Muscle of arm (tissue), 14 donors: ENCODE measurements at places on chromosomes 5 and 9.
A peak's percentile ranks its signal among the peaks of the same experiment; 100 is the strongest.

- no peak for DNase-seq
These were observed 12.1 kb downstream of the DCAF12 start for GRCh38 chr9:34114436-34114835.

DNA sequence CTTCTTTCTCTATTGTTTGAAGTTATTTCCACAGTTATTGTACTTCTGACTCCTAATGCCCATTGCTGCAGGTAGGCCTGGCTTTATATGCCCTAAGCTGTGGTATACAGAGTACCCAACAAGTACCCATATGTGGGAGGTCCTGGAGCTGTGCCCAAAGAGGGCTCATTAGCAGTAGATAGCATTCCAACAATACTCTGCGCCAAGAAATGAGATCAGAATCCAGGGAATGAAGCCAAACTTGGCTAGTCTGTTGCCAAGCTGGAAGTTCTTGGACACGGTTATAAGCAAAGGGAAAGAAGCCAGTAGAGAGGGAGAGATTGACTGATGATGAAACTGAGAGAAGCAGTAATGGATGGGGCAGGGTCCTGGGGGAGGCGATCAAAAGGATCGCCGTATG is 29.7 kb upstream of the FAM169A start:
- DNase-seq, result peak; percentile 9

DNA sequence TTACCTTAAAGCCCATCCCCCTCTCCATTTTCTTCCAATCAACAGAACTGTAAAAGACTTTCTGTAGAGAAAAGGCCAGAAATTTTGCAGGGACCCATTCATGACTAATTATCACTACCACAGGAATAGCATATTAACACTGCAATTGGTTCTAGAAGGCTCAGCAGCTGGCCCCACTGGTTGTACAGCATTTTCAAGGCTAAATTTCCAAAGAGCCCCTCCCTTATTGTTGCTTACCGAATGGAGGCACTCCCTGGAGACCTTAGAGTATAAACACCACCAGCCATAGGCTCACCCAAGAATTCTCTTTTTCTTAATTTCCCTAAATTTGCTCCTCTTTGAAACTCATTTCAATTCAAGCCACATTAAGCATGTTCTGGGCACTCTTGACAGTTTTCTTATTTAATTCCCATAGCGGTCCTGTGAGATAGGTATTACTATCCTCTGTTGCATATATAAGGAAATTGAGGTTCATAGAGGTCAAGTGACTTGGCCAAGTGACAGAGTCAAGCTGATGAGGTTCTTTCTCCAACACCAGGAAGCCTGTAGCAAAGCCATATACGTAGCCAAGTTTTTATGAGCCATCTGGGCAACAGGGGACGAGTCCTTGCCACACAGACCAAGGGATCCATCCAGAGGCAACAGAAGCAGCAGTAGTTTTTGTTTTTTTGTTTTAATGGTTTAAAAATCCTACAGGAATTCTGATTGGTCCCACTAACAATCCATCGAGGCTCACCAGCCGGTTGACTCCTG is 83.9 kb upstream of the NR5A1 start:
- DNase-seq, result no peak

GRCh38 chr5:31847354-31847753 is 208.4 kb downstream of the PDZD2 start:
- no peak for DNase-seq

GRCh38 chr9:106798016-106798799 is 64.8 kb upstream of the ZNF462 start:
- no peak for DNase-seq
